ENCODE measurements at places on chromosomes 1 and 21. TPM values are rescaled to one million over a fixed set of nuclear protein-coding genes. Genes with fewer than 3 reads are reported as not detected.

The PALMD gene
- total RNA-seq: 2.6 TPM

The OR2T11 gene
- not detected for total RNA-seq

The CD1B gene
- total RNA-seq: not detected

The CD101 gene
- total RNA-seq: 0.59 TPM

The FCRL3 gene
- not detected for total RNA-seq

The SLC2A5 gene
- total RNA-seq: 25.9 TPM

Data from smooth muscle cell of the pulmonary artery (primary cell).